ENCODE measurements at places on chromosomes 12 and 14.
A peak's percentile ranks its signal among the peaks of the same experiment; 100 is the strongest.

DNA sequence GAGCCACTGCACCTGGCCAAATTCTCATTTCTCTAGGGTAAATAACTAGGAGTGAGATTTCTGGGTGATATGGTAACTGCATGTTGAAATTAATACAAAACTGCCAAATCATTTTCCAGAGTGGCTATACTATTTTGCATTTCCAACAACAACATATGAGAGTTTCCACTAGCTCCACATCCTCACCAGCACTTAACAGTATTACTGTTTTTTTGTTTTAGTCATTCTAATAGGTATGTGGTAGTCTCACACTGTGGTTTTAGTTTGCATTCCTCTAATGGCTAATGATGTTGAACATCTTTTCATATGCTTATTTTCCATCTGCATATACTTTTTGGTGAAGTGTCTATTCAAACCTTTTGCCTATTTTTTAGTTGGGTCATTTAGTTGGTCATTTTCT is 5.8 kb upstream of the ZFP36L1 start:
- no peak for DNase-seq

GRCh38 chr14:29062466-29062865 is 295.9 kb downstream of the FOXG1 start:
- DNase-seq, result no peak

- peak; percentile 46 for DNase-seq
Measured at GRCh38 chr12:122421821-122422729, at the start of gene CLIP1. Gene CLIP1 (minus strand): TSS chr12:122422669. CDS start chr12:122380452, 42,217 bp downstream.

- no peak for DNase-seq
Measured at GRCh38 chr14:85234156-85235025, 295.6 kb upstream of the FLRT2 start.

GRCh38 chr14:95664546-95664945 is 21.7 kb upstream of the TCL1B start:
- no peak for DNase-seq

DNA sequence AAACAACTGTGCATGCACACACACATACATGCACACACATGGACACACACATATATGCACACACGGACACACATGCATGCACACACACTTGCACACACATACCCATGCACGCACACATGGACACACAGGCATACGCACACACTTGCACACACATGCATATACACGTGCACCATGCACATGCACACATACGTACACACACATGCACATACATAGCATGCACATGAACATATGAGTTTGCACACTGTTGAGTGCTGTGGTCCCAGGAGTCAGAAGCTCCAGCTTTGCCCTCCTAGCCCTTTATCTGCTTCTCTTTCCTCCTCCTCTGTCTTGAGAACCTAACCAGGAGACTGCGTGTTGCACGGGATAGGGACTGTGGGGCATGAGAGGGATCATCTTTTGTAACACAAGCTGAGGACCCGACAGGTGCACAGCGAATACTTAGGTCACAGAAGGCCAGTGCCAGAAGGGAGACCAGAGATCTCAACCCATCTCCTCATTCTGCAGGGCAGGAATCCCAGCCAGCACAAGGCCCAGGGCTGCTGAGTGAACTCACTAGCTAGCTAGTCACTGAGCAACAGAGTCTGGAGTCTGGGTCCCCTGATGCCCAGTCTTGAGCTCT is 3.5 kb upstream of the LRTM2 start:
- DNase-seq, result no peak

GRCh38 chr12:20459920-20460319 is 91.6 kb downstream of the PDE3A start:
- no peak for DNase-seq

DNA sequence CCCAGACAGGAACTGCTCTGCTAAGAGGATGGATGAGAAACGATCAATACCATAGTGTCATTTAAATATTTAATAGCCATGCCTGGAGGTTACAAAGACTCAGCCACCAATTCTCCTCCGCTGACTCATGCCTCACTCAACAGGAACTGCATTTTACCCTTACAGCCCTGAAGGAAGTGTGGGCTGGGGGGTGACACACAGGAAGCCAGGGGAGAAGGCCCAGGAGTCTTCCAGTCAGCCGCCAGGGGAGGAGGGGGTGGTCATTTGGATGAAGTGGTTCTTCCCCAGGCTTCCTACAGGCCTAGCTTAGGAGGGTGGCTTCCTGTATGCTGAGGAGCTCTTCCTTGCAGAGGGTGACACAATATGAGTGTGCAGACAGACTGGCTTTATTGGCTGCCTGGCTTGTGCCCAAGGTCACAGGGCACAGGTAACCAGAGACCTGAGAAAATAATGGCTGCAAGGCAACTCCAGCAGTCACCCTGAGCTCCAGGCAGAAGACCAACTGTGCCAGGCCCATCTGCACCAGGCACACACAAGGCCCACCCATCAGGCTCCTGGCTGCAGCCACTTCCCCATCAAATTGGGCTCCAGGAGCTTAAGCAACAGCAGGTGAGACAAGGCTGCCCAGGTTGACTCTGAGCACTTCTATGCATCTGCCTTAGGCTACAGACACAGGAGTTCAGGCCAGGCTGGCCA is 30.6 kb upstream of the RPLP0 start:
- peak; percentile 88 for DNase-seq

GRCh38 chr12:115308918-115309317 is 624.9 kb upstream of the TBX3 start:
- DNase-seq, result no peak

DNA sequence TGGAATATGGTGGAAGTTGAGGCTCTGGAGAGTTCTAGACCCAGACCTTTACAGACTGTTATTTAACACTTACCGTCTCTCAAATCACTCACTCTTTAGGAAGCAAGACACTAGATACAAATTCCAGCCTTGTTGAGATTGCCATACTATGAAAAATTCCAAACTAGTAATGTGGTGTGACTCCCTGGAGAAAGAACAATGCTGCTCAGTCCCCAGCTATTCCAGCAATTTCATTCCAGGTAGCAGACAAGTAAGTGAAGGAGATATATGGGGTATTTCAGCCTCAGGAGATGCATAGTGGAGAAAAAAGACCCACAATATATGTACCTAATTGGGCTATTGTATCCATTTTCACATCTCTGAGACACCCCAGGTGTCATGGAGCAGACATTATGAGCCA is 678.9 kb upstream of the LMO3 start:
- DNase-seq, result no peak

GRCh38 chr12:91778938-91779400 is 366.7 kb downstream of the BTG1 start:
- DNase-seq, result no peak

DNA sequence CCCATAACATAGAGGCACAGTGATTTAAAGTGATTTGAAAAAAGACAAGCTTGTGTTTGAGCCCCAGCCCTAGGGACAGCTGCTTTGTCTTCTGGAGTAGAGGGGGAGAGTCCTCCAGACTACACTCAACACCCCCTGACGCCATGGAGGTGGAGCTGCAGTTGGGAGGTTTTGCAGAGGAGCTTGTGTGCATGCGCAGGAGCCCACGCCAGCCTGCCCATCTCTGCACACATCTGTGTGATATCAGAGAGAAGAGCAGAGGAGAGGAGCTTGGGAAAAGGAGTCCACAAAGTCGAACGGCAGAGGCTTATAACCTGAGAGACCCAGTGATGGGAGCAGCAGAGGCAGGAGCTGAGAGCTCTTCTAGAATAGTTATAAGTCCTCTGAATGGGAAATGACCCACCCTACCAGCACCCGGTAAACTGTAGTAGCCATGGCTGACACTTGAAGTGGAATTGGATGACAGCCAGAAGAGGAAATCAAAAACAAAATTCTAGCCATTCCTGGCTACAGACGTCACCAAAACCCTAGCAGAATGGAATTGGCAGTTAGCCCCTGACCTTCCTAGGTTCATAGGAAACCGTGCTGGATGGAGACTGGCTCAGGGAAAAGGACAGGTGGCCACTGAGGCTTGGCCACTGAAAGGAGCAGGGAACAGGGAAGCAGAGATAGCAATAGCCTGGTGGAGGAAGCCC is 185.1 kb upstream of the VASH1 start:
- no peak for DNase-seq

DNA sequence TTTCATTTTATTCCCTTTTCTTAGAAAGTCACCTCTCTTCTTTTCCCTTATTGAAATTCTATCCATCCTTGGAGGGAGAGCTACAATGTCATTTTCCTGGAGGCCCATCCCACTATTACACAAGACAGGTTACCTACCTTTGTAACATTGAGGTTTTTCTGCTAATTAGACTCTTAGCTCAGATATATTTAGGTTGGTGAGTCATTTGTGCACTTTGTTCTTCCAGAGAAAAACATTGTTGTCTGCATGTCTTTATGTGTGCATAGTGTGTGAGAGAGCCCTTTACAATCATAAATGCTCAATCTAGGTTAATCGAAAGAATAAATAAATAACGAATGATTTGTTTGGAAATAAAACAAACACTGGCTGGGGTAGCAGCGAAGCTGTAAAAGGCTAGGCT is 191.8 kb downstream of the DACT1 start:
- no peak for DNase-seq

GRCh38 chr14:50943943-50944646 is at the start of gene PYGL:
Gene PYGL (minus strand): TSS chr14:50944483. CDS start chr14:50944403, 80 bp downstream.
- peak; percentile 74 for DNase-seq

GRCh38 chr14:23009483-23009938 is 432 bp downstream of the C14orf93 start:
- DNase-seq, result peak; percentile 49

DNA sequence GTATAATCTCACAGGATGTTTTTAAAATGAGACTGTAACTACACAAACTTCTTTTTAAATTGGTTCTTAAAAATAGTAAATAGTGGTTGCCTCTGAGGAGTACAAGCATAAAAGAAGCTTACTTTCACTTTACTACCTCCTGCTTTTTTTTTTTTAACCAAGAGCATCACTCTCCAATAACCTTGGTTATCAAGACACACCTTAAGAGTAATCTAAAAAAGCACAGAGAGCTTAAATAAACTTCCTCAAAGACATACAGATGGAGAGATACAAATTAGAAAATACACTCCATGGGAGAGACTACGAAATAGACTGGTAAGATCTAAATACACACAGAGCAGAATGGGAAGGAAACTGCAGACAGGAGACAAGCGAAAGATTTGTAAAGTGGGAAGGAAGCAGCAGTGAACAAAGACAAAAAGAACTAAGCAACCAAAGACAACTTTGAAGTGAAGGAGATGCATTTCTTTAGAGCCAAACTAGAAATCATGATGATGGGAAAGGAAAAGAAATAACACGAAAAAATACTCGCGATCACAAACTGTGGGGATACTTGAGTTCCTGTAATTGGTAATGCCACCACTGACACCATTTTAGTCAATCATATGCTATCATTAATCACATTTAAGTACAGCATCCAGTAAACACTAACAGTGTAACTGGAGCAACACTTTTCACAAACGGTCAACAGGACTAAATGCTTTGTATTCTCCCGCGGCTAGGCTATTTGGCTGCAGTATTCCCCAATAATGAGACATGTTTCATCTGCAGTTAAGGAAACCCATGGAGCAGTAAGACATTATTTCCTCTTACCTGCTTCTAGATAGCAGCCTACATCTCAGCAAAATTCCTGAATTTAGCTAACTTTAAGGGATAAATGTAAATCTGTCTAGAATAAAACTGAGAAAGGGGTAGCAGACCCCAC is 8.2 kb downstream of the SINHCAF start:
- peak; percentile 8 for DNase-seq

DNA sequence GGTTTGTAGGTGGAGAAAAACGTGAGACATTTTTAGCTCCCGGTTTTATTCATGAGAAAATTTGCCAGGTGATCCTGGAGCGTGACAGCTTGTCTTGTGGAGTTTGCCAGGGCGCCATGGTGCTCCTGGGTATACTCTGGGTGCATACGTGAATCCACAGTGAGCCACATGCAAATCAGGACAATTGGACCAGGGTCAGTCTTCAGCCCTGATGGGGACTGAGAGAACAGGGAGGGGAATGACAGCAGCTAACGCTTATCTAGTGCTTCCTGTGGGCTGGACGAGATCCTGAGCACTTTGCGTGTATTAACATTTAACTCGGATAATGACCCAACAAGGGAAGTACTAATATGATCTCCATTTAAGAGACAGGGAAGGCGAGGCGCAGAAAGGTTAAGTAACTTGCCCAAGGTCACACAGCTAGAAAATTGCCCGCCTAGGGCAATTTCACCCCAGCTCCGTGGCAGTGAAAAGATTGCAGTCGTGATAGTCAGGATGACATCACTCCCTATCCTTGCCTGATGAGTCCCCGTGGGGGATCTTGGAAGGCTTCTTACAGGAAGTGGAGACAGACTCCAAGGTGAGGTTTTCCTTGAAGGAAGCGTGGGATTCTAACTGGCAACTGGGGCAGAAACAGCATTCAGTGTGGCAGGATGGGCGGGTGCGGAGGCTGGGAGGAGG is 118.4 kb upstream of the NCOR2 start:
- DNase-seq, result no peak

Measured in GDM1 (cell line).